ENCODE measurements at places on chromosomes 12 and 14.
A peak's percentile ranks its signal among the peaks of the same experiment; 100 is the strongest.

GRCh38 chr14:24483604-24484252 is 24.3 kb downstream of the CMA1 start:
- peak; percentile 41 for ATAC-seq

GRCh38 chr14:23568021-23568599 is 519 bp upstream of the AP1G2 start:
- ATAC-seq = no peak

DNA sequence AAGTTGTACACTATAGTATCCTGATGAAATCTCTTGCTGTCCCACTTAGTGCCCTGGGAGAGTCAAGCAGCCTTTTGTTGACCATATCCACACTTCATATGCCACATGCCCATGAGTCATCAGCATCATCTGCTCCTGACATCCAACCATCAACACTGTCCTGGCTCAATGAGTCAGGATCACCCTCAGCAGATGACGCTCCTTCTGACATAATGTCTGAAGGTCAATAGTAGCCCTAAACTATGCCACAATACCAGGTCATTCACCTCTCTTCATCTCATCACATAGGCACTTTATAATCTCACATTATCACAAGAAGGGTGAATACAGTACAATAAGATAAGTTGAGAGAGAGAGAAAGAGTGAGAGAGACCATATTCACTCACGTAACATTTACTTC is 369.0 kb upstream of the FAR2 start:
- no peak for ATAC-seq

GRCh38 chr12:107373238-107373809 is 280.0 kb upstream of the CRY1 start:
- no peak for ATAC-seq

DNA sequence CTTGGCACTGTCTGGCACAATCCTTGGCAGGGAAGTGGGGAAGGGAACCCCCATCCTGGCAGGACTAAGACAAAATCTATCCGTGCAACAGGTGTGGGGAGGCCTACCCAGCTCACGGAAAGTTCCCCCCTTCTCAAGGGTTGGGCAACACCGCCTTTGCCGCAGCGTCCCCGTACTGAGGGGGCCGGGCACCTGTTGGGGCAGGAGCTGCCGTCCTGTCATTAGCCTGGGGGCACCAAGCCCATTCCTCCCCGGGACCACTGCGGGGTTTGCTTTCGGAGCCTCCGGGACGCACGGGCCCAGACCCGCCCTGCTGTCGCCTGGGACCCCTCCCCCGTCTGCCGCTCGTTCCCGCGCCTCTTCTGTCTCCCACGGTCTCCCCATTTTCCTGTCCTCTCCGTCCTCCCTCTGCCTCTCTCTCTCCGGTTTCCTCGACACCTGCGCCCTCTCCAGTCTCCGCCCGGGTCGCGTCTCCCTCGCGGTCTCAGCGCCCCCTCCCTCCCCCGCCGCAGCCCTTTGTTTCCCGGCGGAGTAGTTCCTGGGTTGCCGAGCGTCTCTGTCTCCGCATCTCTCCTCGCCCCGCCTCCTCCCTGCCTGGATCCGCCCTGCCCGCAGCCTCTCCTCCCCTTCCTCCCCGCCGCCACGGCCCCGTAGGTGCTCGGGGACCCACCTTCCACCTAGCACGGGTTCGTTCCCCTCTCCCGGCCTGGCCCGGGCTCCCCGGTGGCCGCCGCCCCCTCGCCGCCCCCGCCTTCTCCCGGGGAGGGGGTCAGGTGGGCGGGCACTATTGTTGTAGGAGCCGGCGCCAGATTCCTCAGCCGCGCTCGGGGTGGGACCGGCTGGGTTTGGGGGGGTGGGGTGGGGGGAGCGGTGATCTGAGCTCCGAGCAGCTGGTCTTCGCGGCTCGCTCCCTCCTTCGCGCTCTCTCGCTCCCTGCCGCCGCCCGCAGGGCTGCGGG is at the start of gene CACNB3:
Gene CACNB3 (plus strand): TSS at position 624 of the 958 bp plus-strand sequence. CDS start 434 bp downstream, outside the sequence.
- peak; percentile 57 for ATAC-seq

- ATAC-seq = no peak
These were observed 103.6 kb upstream of the ATF7IP start for GRCh38 chr12:14261861-14262260.

DNA sequence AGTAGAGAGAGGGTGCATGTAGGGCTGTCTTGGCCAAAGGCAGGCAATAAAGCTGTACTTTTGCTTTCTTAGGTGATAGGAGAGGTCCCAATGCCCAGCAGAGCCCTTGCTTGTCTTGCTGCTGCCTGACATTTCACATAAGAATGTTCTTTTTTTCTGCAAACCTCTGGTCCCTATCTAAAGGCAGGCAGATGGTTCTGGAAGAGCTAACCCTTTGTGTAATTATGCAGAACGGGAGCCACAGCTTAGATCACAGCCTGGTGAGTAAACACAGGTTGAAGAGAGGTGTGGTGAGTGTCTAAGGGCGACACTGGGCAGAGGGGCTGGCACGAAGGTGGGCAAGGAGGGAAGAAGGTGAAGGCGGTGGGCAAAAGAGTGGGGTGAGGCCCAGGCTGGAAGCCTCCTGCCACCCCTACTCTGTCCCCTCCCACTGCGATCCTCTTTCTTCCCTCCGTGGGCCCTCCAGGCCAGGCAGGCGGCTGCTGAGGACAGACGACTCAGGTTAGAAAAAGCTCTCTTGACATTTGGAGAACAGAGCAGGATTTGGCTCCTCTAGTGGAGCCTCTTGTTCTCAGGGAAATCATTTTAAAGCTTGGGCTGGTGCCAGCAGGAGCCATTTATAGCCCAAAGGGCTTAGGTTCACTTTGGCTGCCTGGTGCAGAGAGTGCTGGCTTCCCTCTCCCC is 42.8 kb downstream of the PRMT8 start:
- no peak for ATAC-seq

GRCh38 chr14:52950898-52951680 is at the start of gene FERMT2:
Gene FERMT2 (minus strand): TSS chr14:52951050. CDS start chr14:52950568, 482 bp downstream.
- peak; percentile 21 for ATAC-seq

DNA sequence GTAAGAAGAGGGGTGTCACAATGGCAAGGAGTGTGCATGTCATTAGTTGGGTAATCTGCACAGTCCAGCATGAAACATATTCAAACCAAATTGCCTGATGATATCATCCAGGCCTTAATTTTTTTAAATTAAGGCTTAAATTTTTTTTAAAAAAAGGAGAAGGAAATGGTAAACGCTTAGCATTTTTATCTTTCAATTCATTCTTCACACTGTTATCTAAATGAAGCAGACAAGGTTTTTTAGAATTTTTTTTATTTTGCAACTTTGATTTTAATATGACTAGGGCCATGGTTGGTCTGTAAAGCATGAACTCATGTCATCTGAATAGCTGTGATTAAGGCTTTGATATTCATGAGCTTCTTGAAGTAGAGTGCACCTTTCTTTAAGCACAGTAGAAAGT is 362.5 kb downstream of the SYT1 start:
- no peak for ATAC-seq

GRCh38 chr12:47193066-47193465 is 113.3 kb upstream of the AMIGO2 start:
- ATAC-seq = peak; percentile 15

- ATAC-seq = no peak
These were observed 221.3 kb downstream of the SLC6A15 start for GRCh38 chr12:84691266-84691665.

GRCh38 chr12:52600071-52600470 is 1.2 kb downstream of the KRT72 start:
- ATAC-seq = no peak

DNA sequence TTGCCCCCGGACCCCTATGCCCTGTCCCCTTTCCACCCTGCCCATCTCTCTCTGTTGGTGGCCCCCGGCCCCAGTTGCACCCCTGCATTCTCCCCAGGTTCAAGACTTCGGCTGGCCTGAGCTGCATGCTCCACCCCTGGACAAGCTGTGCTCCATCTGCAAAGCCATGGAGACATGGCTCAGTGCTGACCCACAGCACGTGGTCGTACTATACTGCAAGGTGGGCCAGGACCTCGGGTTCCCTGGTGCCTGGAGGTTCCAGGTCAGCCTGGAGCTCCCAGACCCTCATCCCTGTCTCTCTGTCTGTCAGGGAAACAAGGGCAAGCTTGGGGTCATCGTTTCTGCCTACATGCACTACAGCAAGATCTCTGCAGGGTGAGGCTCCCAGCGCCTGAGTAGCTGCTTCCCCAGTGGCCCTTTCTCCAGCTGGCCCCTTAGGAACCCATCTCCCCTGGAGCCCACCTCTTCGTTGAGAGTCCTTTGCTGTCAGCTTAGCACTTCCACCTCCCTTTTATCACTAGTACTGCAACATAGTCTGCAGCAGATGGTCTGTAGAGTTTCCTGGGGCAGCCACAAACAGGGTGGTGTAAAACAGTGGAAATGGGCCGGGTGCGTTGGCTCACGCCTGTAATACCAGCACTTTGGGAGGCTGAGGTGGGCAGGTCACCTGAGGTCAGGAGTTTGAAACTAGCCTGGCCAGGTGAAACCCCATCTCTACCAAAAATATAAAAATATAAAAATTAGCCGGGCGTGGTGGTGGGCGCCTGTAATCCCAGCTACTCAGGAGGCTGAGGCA is 5.8 kb downstream of the TNS2 start:
- ATAC-seq = no peak

- ATAC-seq = peak; percentile 18
These were observed 2.2 kb downstream of the RCOR1 start for GRCh38 chr14:102594514-102595175.

GRCh38 chr12:69689638-69690037 is 9.5 kb downstream of the BEST3 start:
- no peak for ATAC-seq

GRCh38 chr14:53792909-53793308 is 163.7 kb downstream of the BMP4 start:
- no peak for ATAC-seq

DNA sequence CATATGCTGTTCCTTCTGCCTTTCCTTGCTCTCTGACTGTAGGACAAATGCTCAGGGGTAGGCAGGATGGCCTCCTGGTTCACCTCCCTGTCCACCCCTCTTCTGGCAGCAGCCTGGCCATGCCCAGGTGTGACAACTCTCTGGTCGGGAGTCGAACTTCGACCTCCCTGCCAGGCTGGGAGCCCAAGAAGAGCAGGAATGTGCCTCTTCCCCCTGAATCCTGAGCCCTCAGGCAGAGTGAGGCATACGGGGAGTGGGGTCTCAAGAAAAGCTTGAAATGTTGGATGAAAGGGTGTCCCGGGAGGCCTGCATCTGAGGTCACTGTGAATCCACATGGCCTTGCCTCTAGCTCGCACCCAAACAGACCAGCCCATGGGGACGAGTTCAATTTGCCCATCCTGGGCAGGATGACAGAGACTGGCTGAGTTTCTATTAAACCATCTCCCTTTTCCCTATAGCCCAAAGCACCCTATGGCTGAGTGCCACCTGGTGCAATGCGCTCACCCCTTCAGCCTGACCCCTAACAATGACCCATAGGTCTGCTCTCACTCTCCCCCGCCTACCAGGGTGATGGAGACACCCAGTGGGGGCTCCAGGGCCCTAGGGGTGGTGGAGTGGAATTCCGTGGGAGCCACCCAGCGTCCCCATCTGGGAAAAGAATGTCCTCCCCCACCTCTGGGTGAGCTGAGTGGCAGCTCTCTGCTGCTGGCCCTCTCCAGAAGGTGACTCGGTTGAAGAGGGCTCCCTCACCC is 52.9 kb upstream of the DIO3 start:
- no peak for ATAC-seq

DNA sequence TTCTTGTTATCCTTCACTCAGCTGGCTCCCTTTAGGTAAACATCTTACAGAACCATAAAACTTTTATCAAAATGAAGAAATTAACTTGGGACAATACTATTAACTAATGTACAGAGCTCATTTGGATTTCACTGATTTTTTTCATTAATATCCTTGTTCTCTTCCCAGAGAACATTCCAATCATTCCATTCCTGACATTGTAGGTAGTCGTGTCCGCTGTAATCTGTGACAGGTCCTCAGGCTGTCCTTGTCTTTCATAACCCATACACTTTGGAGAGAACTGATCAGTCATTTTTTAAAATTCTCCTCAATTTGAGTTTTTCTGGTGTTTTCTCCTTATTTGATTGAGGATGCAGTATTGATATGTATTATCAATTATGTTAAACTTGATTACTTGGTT is 916.8 kb downstream of the GALC start:
- no peak for ATAC-seq

DNA sequence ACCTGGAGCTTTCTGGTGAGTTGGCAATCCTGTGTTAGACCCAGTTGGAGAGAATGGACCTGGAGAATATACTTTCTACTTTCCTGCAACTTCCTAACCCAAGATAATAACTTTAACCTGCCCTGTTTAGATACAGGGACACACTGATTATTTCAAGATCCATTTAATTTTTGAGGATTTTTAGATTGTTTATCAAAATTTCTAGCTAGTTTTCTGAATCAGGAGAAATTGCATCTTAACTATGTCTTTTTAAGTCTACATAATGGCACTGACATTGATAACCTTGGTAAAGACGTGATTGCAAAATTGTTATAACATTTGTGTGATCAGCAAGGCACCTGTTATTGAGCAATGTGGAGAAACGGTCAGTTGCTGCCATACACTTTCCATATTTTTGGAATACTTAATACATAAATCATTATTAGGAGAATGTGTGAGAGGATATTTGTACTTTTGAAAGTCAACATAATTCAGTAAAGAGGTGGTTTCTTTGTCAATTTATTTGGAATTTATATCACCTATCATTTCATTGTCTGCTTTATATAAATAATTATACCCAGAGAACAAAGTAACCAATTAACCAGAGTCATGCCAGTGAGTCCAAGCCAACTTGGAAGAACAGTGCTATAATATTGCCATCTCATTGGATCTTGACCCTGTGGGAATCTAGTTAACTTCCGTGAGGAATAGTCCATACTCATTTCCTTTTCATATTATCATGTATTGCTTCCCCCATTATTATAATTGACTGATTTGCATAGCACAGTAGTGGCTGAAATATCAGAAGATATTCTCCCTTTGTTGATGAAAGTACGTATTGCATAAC is 28.4 kb downstream of the NFYB start:
- no peak for ATAC-seq

DNA sequence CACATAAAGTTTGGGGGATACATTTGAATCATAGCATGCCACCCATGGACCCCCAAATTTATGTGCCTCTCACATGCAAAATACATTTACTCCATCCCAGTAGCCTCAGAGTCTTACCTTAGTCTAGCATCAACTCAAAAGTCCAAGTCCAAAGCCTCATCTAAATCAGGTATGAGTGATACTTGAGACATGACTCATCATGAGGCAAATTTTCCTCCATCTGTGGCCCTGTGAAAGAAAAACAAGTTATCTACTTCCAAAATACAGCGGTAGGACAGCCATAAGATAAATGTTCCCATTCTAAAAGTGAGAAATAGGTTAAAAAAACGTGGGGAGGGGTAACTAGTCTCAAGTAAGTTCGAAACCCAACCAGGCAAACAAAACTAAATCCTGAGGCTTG is 444.2 kb downstream of the SNAPC1 start:
- no peak for ATAC-seq

- no peak for ATAC-seq
These were observed 10.8 kb downstream of the PITPNM2 start for GRCh38 chr12:123139926-123140675.

GRCh38 chr12:118220702-118221101 is 84.8 kb downstream of the PEBP1 start:
- no peak for ATAC-seq
